Aortic smooth muscle cell (primary cell): ENCODE measurements at places on chromosomes 3 and 15. TPM values are rescaled to one million over a fixed set of nuclear protein-coding genes. Genes with fewer than 3 reads are reported as not detected.

LSMEM2 gene
- 0.06 TPM in 1 of 2 replicates, not detected in the other for total RNA-seq

GOLGA6A gene
- not detected in 2 replicates for total RNA-seq

WDR72 gene
- total RNA-seq: not detected in 2 replicates

FOXB1 gene
- total RNA-seq: not detected in 2 replicates

FES gene
- 18.5 and 24.4 TPM in 2 replicates for total RNA-seq
